ENCODE measurements at places on chromosomes 12 and 14.

- no peak for DNase-seq
Measured at GRCh38 chr12:123741937-123742572, 20.0 kb upstream of the DNAH10 start.

DNA sequence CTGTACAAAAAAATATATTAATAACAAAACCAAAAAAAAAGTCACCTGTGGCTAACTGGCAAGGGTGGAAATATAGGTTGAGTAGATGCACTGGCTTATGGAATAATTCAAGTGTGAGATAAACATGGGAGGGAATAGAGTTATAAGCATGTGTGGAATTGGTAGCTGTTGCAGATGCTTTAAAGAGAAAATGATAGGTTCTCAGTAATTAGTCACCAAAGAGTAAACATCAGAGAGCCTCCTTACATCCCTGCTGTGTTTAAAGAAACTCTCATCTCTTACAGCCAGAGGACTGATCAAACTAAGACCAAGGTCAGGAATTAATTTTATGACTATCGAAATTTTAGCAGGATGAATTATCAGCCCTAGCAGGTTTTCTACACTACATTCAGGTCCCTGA is 70.5 kb downstream of the EGLN3 start:
- DNase-seq: no peak

DNA sequence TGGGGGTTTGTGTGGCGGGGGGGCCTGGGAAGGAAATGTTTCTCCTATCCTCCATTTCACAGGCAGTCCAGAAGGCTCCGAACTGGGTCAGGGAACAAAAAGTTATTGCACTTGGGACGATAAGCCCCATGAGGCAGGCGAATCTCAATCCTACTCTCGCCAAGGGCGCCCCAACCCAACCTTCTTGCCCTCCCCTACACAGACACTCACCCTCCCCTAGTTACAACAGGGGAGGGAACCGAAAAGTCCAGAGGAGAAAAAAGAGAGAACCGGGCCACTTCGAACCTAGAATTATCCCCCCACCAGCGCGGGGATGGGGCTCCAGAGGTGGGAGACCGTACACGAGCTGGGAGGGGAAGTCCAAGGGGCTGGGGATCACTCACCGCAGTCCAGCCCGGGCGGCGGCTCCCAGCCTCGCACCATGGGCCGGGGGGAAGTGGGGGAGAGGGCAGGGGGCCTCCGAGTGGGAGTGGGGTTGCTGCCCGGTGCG is 357 bp downstream of the HOMEZ start:
- no peak for DNase-seq

- DNase-seq: no peak
Measured at GRCh38 chr12:72346363-72346944, 74.3 kb downstream of the TRHDE start.

GRCh38 chr12:84421103-84421502 is 491.5 kb downstream of the SLC6A15 start:
- no peak for DNase-seq

DNA sequence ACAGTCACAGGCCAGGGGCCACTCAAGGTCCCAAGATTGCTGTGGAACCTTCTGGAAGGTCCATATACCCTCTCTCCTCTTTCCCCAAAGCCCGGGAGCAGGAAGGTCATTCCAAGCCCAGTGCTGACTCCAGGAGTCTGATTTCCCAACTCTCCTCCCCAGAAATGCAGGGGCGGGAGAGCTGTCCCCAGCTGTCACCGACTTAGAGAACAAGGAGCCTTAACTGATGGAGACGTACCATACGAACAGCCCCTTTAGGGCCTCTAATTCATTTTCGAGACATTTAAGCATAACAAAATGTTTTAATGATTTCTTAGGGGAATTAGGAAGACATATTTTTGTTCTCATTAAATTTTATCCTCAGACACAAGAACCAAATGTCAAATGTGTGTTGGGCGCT is 99.2 kb downstream of the PHETA1 start:
- DNase-seq: no peak

DNA sequence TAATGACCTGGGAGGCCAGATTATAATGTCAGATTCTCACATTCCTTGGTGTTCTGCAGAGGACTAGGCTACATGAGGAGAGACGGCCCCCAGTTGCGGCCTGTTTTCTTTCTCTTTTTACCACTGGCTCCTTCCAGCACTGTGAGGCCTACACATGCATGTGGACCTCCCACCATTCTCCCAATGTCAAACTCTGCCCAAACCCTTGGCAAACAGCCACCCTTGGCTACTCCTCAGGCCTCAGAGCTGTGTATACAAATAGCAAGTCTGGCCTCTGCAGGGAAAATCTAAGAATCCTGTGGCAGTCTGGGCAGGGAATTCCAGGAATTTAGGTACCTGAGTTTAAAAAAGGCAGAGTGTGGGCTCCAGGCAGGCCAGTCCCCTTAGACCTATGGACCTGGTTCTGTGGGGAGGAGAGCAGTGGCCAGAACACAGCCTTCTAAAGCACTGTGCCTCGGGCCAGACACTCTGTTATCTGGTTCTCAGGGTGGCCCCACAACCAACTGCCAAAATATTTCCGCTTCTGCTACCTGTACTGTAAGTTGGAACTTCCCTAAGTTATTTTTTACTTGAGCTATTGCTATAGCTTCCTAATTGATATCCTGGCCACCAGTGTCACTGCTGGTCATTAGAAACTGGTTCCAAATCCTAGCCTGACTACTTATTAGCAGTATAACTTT is 19.9 kb upstream of the NEDD1 start:
- DNase-seq: no peak

GRCh38 chr14:66802962-66803361 is 295.0 kb downstream of the GPHN start:
- DNase-seq: no peak

GRCh38 chr14:61116369-61116768 is 135.3 kb downstream of the SLC38A6 start:
- DNase-seq: no peak

GRCh38 chr12:23884909-23885308 is 64.6 kb downstream of the SOX5 start:
- DNase-seq: no peak

DNA sequence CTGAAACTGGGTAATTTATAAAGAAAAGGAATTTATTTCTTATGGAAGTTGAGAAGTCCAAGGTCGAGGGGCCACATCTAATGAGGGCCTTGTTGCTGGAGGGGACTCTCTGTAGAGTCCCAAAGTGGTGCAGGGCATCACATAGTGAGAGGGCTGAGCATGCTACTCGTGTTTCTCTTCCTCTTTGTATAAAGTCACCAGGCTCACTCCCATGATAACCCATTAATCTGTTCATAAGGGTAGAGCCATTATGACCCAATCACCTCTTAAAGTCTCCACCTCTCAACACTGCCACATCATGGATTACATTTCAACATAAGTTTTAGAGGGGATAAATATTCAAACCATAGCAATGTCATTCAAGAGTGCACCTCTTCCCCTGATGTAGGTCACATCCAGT is 79.1 kb upstream of the ATP2B1 start:
- DNase-seq: no peak

- DNase-seq: no peak
Measured at GRCh38 chr12:124577986-124578385, 10.6 kb upstream of the NCOR2 start.

DNA sequence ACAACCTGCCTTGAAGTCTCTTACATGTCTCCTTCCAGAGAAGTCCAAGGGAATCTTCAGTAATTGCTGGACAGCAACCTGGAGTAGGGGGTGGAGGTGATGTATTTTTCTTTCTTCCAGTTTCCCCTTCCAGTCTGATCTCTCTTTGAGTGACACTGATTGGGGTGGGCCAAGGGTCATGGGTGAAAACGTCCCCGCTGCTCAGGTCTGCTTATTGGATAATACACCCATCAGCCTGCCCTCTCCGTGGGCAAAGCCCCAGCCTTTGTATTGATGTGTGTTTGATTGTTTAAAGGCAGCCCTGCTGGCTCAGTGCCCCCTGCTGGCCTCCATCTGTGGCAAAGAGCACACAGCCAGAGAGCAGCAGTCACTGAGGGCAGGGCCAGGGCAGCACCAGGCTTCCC is 35.7 kb upstream of the ATP2A2 start:
- DNase-seq: no peak

- DNase-seq: no peak
Measured at GRCh38 chr14:104140213-104140462, 1.8 kb downstream of the KIF26A start.

GRCh38 chr12:115394496-115395220 is 710.7 kb upstream of the TBX3 start:
- no peak for DNase-seq

DNA sequence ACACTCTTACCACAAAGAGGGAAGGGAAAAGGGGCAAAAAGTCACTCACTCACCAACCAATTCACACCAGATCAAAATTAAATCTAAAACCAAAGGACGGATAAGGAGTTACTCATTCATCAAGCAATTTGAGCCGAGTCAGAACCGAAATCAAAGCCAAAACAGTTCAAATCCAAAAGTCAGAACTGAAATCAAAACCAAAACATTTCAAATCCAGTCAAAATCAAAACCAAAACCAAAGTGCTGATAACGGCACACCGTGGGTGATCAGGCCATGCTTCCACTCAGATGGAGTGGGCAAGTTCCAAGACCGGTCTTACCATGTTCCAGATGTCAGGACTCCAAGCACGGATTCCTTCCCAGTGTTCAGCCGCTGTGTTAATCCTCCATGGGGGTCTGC is 139.5 kb downstream of the SLC38A6 start:
- DNase-seq: no peak

DNA sequence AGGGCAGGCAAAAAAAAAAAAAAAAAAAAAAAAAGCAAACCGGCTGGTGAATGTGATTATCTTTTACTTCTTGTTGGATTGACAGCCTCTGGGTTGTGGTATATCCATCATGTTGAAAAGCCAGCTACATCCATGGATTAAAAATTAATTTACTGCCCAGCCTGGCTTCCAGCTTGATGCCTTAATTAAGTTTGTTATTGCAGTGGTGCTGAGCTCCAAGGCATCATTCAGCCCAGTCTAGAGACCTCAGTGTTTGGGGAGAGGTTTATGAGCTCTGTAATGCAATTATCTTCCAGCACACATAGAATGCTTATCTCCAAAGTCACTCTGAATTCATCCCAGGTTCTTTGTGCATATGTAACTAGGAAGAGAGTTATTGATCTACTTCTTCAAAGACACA is 114.8 kb downstream of the RIMBP2 start:
- DNase-seq: no peak

DNA sequence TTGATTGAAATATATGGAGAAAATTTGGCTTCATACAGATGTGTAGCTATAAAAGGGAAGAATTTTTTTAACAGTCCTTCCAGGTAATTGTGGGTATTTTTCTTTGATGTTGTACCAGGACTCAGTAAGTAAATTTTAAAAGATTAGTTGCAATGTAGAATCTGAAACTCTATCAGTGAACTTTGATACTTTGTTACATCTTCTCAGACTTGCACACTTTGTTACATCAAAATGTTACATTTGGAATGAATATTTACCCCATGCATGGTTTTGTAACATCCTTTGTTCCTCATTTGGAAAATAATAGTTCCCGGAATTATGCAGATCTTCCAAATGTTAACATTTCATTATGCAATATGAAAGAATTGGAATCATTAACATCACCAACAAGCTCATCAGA is 13.8 kb downstream of the MTHFD1 start:
- DNase-seq: no peak

- DNase-seq: no peak
Measured at GRCh38 chr12:116482179-116482578, 77.0 kb upstream of the MAP1LC3B2 start.

DNA sequence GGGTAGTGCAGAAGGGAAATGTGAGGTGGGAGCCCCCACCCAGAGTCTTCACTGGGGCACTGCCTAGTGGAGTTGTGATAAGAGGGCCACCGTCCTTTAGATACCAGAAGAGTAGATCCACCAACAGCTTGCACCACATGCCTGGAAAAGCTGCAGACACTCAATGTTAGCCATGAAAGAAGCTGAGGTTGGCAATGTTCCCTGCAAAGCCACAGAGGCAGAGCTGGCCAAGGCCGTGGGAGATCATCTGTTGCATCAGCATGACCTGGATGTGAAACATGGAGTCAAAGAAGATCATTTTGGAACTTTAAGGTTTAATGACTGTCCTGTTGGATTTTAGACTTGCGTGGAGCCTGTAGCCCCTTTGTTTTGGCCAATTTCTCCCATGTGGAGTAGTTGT is 468.4 kb upstream of the FOXG1 start:
- no peak for DNase-seq

GRCh38 chr12:5430641-5431603 is 986 bp upstream of the NTF3 start:
- no peak for DNase-seq

DNA sequence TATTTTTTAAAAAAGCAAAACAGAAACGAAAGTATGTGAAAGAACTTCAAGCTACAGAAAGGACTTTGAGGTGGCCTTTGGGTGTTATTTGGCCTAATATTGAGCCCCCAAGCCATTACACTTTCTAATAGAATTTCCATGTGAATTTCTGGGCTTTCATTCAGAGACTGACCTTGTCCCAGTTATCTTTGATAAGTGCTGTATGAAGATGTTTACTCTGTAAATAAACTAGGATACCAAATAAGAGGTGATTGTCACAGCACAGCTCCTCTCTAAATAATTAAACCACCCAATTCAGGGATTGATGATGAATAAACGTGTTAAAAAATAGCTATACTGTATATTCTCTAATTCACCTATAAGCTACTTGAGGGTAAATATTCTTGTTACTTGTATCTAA is 32.8 kb upstream of the PPFIBP1 start:
- DNase-seq: no peak

GRCh38 chr14:78790271-78790670 is 620.1 kb downstream of the NRXN3 start:
- DNase-seq: no peak

DNA sequence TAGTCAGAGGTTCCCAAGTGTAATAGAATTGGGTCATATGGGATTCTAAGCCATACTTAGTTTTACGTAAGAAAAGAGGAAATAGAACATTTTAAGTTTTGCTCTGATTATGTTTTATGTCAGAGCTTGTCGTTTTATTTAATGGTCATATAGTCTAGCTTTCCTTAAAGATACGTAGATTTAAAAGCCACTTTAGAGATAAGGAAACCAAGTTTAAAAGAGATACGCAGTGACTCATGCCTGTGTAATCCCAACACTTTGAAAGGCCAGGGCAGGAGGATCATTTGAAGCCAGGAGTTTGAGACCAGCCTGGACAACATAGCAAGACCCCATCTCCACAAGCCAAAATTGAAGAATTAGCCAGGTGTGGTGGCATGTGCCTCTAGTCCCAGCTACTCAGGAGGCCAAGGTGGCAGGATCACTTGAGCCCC is 19.5 kb downstream of the MAPK1IP1L start:
- no peak for DNase-seq

GRCh38 chr12:104458694-104459367 is 2.1 kb downstream of the CHST11 start:
- no peak for DNase-seq

GRCh38 chr12:106879612-106880011 is 76.1 kb upstream of the TMEM263 start:
- no peak for DNase-seq

DNA sequence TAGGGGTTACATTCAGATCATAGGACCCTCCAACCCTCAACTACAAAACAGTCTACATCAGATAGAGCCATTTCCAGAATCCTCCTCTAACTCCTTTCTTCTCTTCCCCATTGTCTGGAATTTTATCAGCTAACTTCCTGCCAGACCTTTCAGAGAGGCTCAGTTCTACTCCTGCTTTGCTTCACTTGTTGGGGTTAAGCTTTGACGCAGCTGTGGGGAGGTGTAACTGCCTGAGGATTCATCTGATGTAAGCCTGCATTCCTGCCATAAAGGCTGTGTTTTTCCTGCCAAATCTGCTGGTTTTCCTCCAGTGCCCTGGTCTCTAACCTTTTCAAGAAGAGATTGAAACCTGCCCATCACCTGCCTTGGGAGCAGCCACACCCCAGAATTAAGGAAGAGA is 16.9 kb downstream of the DHRS2 start:
- no peak for DNase-seq

- no peak for DNase-seq
Measured at GRCh38 chr14:105087963-105088811, 23.0 kb upstream of the GPR132 start.

Measured in stimulated activated CD8-positive, alpha-beta memory T cell treated with anti-CD3 and anti-CD28 coated beads, Interleukin-4, amount 100 ng/mL, for 1 hour (primary cell).